Activated naive CD4-positive, alpha-beta T cell treated with Interleukin-2 at 50 U/mL for 16 hours (primary cell): ENCODE measurements at places on chromosomes 12 and 14.
A peak's percentile ranks its signal among the peaks of the same experiment; 100 is the strongest.

DNA sequence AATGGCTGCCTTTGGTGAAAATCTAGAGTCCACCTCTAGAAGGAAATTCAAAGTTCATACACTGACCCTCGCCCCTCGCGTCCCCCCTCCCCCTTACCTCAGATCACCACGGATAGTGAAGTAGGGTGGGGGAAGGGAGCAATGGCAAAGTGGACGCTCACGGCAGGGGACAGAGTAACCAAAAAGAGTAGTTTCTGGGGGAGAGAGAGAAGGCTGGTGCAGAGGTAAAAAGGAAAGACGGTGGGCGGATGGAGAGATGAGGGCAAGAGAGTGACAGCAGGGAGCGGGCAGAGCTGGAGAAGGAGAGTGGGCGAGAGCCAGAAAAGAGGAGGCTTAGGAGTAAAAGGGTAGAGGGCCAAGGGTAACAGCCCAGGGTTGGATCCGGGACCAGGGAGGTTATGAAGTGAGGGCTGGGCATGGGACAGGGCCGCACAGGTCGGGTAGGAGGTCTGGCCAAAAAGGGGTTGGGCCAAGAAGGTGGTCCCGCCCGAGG, 423 bp downstream of the ALDH6A1 start:
- DNase-seq = no peak

DNA sequence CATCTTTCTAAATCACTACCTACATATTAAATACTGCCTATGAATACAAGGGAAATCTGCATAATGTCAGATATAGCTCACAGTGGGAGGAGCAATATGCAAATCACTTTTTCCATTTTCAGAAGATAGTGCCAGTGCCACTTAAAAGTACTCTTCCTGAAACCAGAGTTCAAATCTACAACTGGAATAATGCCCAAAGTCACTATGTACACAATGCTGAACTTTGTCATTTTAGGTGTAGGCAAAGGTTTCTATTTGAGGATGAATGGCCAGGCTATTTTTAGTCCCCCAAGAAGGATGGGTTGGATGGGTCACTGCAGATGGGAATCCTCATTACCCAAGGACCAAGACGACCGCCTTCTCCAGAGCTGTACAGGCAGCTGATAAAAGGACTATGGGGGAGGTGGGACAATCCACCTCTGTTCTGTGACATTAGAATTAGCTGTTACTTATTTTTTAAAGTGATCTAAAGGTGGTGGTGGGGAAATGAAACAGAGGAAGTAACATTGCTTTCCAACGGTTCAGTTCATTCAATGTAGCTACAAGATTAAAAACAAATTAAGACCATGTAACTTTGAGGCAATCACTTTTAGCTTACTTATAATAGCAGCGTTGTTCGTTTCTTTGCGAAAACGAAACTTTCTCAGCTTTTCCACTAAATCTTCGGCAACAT, 5.6 kb downstream of the GMFB start:
- no peak for DNase-seq

- DNase-seq = no peak
Observed at GRCh38 chr12:117042862-117043261, 56.4 kb downstream of the TESC start.

DNA sequence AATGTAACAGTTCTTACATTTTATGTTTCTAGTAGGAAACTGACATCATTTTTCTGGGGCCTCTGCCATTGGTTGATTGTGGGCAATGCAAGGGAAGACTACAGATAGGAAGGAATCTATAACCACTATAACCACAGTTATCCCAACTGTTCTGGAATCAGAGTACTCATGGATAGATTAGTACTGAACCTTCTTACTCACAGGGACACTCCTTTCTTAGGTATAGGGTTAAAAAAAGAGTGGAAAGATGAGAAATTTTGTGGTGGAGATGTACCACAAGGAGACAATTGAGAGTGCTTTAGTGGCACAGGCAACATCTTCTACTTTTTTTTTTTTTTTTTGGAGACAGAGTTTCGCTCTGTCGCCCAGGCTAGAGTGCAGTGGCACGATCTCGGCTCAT, 21.0 kb downstream of the TMEM116 start:
- DNase-seq = no peak

GRCh38 chr14:75673345-75674035, 12.4 kb downstream of the TTLL5 start:
- DNase-seq = no peak

- DNase-seq = no peak
Observed at GRCh38 chr12:95574799-95575452, 23.6 kb upstream of the USP44 start.

- DNase-seq = no peak
Observed at GRCh38 chr14:59600211-59600945, 23.8 kb upstream of the CCDC175 start.

GRCh38 chr12:121314431-121314830, 17.9 kb upstream of the CAMKK2 start:
- no peak for DNase-seq

DNA sequence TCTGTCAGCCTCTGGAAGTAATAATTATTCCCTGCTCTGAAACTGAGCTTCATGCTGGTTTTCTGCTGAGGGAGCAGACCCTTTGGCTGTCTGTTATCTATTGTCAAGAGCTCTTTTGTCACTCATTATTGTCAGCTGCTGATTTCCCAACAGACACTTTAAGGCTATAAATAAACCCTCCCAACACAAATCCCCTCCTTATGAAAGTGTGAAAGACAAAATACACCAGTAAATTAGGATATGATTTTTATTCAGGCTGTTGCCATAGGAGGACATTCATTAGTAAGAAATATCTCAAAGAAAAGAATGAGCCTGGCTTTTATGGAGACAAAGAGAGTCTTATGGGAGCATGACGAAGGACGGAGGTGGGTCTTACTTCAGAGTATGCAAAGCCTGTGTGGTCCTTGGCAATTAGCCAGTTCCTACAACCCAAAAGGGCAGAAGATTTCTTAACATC, 180.8 kb downstream of the CRADD start:
- DNase-seq = no peak

DNA sequence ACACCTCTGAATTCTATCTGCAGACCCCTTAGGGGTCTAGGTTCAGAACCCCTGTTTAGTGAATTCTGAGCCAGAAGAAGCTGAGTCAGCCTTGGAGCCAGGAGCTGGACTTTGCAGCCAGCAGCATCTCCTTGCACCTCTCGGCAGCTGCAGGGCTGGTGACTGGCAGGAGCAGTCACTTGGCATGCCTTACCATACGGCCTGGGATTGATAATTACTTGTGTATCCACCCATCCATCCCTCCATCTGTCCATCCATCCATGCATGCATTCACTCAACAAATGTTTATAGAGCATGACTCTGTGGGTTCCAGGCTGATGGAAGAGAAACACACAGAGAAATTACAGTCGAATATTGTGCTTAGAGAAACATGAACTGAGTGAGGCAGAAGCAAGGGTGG, 67.5 kb upstream of the PRIMA1 start:
- no peak for DNase-seq

DNA sequence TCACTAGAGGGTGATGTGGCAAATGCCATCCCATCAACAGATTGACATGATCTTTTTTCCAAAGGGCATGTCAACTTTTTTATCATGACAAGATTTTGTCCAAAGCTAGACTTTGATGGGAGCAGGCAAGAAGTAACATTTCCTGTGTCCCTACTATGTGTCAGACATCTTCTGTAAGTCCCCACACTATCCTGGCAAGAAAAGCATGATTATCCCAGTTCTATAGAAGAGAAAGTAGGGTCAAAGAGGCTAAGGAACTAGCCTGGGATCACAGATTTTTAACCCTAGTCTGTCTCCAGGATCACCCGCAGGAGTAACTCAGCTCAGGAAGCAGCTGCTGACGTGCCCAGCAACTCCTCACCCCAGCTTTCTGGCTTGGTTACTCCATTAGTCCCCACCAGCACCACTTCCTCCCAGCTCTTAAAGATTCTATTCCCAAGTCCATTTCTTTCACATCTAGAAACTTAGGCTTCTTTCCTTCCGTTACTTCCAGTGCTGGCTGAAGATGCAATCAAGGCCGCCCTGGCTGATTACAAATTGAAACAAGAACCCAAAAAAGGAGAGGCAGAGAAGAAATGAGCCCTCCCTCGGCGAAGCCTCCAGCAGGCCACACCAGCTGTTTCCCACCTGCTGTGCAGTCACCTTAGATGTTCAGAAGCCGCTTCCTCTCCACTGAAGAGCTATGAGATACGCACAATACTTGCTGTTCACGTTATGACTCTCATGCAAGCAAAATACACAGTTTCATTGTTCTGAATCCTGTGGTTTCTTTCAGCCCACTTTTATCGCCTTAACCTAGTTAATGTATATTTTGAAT, 6.2 kb downstream of the ISCU start:
- peak; percentile 73 for DNase-seq
